Stimulated activated CD4-positive, alpha-beta T cell treated with anti-CD3 and anti-CD28 coated beads, Interleukin-15, amount 100 ng/mL, for 1 hour (primary cell): ENCODE measurements at places on chromosomes 7 and 10.

- no peak for DNase-seq
Observed at GRCh38 chr10:127579640-127580039, 30.5 kb downstream of the NPS start.

DNA sequence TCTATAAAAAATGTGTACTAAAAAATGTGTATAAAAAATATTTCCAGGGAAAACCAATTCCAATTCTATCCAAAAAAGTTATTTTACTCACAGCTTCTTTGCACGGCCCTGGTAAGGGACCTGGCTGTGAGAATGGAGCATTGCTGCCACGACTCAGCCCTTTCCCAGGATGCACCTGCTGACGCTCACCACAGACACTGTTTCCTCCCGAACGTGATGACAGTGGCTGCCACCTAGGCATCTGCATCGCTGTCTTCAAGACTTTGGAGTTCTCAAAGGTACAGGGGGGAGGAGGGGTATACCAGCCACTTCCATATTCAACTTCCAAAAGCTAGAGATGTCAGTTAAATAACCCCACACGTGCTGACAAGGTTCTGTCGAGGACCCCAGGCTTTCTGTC is 23.9 kb upstream of the PTPRN2 start:
- no peak for DNase-seq

DNA sequence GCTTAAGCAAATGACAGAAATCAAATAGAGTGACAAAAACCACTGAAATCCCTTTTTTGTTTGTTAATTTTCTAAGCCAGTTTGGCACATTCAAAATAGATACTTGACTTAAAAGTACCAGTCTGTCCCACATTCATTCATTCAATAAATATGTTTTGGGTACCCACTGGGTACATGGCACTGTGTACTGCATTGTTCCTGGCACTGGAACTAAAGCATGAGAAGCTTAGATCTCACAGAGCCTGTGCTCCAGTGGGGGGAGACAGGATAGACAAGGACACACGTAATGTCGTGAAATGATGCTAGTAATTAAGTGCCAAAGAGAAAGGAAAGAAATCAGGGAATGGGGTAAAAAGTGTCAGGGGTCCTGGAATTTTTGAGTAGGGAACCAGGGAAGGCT is 13.0 kb downstream of the MTURN start:
- DNase-seq = no peak

DNA sequence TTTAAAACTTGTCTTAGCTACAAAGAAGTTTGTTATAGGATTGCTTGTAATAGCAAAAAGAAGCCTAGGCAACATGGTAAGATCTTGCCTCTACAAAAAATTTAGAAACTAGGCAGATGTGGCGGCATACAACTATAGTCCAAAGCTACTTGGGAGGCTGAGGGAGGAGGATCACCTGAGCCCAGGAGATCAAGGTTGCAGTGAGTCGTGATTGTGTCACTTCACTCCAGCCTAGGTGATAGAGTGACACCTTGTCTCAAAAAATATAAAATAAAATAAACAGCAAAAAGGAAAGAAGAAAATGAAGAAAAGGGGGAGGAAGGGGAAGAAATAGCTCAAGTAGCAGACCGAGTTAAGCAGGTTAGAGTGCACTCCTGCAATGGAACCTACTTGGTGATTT is 47.0 kb upstream of the MPP7 start:
- DNase-seq = no peak

DNA sequence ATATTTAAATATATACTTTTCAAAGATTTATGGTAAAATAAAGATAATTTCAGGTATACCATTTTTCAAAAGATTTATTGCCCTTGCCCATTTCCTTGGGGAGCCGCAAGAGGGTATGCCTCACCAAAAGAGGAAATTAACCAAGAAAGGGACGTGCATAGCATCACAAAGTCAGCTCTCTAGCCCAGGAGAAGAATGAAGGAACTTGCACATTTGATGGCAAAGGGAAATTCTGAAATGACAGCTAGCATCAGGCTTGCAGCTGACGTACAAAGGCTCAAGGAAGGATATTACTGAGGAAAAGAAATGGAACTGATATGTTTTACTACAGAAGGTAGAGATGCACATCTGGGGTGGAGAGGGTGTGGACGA is 93.6 kb upstream of the RSU1 start:
- no peak for DNase-seq

DNA sequence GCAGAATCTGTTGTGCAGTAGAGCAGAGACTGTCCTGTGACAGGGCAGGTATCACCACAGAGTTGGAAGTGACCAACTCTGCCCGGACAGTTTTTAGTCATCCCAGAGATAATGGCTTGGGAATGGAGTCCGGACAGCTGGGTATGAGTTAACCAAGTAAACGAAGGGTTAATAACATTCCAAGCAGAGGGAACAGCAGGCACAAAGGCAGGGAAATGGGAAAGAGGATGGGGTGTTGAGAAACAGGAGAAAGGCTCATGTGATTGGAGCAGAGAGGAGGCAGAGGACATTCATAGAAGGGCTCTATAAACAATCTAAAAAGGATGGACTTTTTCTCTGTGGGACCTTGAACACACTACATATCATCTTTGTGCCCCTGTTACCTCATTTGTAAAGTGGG is 132.2 kb upstream of the YAE1 start:
- no peak for DNase-seq

DNA sequence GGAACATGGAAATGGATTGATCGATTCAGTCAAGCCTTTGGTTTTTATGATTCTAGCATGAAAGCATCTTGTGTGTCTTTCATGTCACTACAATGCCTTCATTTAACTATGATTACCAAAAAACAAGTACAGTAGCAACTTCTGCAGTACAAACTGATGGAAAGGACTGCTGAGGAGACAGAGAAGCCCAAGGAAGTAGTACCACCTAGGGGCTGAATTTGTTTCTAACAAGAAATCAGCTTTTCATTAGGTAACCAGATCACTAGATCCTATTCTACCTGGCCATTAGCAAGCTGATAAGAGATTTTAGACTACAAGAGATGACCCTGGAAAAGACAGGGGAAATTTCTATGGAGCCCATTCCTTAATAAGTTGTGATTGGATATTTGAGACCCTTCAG is 3.2 kb upstream of the IFIT1 start:
- DNase-seq = no peak

DNA sequence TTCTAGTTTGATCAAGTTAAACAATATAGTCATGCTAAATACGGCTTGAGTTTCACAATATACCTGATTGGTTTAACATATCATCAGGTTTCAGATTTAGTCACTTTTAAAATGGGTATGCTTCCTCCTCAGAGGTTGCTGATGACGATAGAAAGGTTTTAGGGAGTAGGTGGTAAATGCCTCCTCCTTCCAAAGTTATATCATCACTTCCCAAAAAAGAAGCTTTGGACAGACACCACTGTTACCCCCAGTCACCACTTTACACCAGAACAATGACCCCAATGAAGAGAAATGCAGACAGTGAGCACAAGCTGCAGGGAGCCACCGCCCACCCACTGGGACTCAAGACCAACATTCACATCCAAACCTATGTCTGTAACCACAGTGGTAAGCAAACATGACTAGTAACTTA is 244.6 kb downstream of the SORCS1 start:
- no peak for DNase-seq

DNA sequence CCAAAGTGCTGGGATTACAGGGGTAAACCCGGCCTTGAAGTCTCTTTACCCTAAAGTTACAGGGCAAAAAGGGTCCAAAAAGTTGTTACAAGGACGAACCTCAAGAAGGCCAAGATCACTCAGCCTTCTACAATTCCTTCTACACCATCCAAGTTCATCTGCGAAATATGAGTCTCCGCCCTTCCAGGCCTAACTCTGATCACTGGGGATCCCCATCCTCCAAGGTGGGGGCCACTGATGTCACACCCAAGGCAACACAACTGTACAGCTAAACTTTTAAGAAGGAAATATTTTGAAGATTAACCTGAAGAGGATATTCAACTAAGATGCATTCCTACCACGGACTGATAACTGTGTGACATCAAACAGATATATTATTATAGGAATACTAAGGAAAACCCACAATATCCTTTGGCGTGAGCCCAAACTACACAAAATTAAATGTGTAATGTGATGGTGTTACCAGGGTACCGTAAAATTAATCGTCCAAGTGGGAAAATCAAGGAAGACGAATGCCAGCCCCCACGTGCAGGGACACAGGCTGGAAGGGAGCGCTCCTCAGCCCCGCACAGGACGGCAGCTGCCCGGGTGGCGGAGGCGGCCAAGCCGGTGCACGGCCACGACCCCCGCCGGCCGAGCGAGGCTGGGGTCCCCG is 1.0 kb downstream of the PAXIP1 start:
- DNase-seq = no peak

GRCh38 chr7:137652721-137653120 is 194.1 kb downstream of the DGKI start:
- DNase-seq = no peak
